MV-4-11 (cell line): ENCODE measurements at places on chromosomes 7 and 10.

GRCh38 chr10:9681655-9682054 is 1336.0 kb upstream of the CELF2 start:
- no peak for DNase-seq

GRCh38 chr7:88666626-88667025 is 92.9 kb upstream of the ZNF804B start:
- no peak for DNase-seq

DNA sequence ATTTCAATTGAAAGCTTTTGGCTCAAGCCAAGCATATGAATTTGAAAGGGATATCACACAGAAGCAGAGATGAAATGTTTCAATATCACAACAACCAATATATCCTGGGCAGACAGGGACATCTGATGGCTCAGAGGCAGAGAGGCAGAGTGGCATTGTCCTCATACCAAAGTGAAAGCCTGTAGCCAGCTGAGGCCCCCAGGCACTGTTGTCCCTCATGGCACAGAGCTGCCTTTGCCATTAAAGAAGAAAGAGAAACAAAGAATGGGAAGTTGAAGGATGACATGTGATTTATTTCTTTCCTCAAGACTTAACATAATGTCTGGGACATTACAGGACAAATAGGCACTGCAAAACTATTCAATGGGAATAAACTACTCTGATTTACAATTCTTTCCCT is 504.3 kb upstream of the PCDH15 start:
- no peak for DNase-seq

- no peak for DNase-seq
Measured at GRCh38 chr10:124997771-124998623, 56.1 kb downstream of the ZRANB1 start.

- DNase-seq: no peak
Measured at GRCh38 chr10:62858364-62858763, 42.2 kb upstream of the EGR2 start.

DNA sequence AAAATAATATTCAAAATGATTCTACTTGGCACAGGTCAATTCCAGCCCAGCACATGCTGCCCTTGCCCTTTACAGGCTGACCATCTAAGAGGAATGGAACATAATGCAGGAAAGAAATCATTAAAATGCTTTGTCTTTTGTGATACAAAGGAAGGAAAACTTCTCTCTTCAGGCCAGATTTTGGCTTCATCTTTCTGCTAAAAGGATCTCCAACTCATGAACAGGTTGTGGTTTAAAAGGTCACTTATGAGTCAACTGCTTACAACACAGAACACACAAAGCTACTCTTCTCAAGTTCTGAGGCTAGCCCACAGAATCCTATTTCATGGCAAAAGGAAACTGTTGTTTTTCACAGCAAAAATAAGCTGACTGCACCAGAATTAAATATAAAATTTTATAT is 197.1 kb downstream of the DOCK4 start:
- DNase-seq: peak; percentile 11

- no peak for DNase-seq
Measured at GRCh38 chr10:110323503-110323902, 18.8 kb upstream of the SMNDC1 start.

GRCh38 chr10:84607523-84607922 is 279.1 kb downstream of the CCSER2 start:
- no peak for DNase-seq

DNA sequence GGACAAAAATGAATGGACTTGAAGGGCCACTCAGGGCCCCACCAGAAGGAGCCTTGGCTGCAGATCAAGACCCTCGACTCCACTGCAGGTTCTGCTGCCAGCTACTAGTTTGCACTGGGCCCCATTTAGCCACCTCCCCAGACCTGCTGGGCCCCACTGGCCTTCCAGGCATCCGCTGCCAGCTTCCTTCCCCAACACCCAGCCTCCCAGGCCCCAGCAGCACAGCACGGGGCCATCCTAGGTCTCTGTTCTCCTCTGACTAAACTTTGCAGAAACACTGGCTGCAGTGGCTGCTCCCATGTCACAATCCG is 277.4 kb upstream of the KLF14 start:
- peak; percentile 67 for DNase-seq

GRCh38 chr7:43944286-43944685 is 18.1 kb downstream of the UBE2D4 start:
- DNase-seq: no peak

DNA sequence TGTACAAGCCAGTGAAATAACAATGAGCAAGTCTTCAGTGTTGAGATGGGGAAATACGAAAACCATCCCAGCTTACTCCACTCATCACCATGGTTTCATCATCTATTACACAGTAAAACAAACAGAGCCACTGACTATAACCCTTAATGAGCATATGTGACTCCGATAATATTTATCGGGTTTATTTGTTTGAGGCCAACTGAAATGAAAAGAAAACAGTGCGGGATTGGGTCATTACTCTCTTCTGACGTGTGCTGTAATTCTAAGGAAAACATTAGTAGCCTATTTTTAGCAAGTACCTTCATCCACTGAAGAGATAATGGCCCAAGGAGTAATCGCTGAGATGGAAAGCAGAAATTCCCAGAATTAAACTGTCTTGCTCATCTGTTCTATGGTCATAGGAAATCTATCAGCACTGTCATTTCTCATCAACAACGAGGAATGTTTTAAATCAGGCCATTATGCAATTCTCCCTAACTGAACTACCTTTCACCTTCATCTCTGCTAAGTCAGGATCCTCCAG is 716.5 kb downstream of the INHBA start:
- DNase-seq: no peak

DNA sequence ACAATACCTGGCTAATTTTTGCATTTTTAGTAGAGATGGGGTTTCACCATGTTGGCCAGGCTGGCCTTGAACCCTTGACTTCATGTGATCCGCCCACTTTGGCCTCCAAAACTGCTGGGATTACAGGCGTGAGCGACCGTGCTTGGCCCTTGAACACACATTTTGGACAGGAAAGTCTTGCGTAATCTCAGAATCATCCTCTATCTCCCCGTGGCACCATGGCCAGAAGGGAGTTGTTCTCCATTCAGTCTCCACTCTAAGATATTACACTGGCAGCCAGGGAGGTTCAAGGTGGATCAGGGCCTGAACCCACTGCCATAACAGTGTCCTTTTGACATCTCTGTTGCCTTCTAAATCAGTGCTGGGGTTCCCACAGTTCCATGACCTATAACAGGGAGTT is 29.2 kb upstream of the GALNTL5 start:
- DNase-seq: peak; percentile 18

DNA sequence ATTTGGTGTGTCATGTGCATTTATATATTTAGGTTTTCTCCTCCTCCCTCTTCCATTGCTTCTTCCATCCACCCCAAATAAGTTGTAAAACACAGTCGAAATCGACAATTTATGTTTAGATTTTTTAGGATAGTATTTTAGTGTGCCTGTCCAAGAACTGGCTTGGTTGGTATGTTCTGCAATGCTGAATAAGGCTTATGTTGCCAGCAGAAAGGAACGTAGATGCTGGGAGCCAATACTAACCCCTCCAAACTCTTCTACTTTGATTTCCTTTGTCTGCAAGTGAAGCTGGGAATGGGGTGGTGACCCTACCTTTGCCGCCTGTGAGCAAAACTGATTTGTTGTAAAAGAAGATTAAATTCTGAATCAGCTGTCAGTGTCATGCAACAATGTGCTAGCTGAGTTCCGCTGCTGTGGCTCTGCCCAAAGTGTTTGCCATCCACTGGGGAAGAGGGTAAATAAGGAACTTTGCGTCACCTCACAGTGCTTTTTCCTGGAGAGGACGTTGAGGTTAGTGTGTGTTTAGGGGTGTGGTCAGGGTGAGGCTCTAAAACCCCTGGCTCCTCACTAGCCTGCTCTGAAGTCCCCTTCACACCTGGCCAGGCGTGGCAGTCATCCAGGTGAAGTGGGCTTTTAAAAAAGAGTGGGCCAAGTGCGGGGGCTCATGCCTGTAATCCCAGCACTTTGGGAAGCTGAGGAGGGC is 44.4 kb downstream of the TACC2 start:
- peak; percentile 18 for DNase-seq

DNA sequence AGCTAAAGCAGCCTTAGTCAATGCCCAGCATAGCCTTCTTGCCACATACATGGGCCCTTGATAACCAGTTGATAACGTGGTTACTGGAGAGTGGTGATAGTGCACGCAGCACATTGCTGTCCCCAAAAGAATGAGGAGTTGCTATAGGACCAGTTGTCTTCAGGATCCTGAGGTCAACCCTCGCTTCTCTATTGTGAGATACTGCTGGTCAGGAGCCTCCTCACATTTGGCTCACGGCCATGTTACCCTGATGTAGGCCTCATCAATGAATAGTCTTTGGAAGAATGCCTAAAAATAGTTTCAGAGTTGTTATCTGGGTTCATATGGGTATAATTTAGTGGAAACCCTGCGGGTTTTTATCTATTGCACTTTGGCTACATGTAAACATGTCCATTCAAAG is 230.7 kb downstream of the VTI1A start:
- DNase-seq: no peak

GRCh38 chr10:114925587-114926586 is 12.1 kb upstream of the TRUB1 start:
- DNase-seq: peak; percentile 47

DNA sequence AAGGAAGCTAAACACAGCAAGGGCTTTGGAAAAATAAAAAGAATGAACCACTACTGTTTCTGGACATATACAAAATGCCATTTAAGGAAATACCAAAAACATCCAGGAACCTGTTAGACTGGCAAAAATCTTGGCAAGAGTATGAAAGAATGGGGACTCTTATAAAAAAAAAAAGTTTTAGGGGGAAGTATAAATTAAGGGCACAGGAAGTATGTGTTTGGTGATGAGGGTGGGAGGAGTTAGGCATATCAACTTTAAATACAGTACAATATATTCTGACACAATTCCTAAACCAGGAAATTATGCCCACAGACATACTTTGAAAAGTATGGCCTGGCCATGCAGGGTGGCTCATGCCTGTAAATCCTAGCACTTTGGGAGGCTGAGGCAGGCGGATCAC is 74.2 kb downstream of the WAPL start:
- DNase-seq: peak; percentile 43

GRCh38 chr7:23530405-23530804 is 1.4 kb downstream of the TRA2A start:
- peak; percentile 14 for DNase-seq

DNA sequence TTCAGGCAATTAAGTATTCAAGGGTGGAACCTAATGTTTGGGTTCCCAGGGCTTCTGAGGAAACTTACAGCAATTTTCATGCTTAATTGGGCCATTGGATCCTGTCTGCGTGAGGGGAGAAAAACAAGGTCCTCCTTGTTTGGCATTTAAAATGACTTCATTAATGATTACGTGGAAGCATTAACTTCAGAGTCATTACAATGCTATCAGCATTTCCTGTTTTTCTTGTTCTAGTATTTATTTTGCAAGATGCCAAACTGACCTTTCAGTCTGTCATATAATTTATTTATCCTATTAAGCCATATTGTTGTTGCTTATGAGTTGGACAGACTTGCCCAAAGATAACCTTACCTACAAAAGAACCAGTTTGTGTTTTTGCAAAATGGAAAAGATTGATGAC is 324.1 kb upstream of the LRRN3 start:
- no peak for DNase-seq

DNA sequence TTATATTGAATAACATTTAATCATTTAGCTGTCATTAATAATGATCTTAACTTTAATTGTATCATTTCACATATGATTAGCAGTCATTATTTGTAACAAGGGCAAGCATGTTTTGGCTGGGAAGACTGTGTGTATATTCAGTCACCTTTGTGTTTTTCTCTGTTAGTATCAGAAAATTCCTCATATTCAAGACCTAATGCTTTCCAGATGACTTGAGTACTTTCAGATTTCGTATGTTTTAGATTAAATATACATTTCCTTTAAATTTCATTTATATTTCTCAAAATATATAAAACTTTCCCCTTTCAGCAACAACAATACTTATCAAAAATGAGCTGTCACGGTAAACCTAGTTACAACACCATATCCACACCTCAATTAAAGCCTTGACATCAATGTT is 6.3 kb upstream of the CACNA2D1 start:
- DNase-seq: no peak

GRCh38 chr10:103651783-103652476 is 158.4 kb downstream of the NEURL1 start:
- DNase-seq: no peak

GRCh38 chr7:95952851-95953250 is 180.5 kb downstream of the DYNC1I1 start:
- DNase-seq: no peak

GRCh38 chr10:132170561-132171361 is 16.0 kb upstream of the DPYSL4 start:
- no peak for DNase-seq

GRCh38 chr7:48017674-48018073 is 11.2 kb downstream of the SUN3 start:
- no peak for DNase-seq

DNA sequence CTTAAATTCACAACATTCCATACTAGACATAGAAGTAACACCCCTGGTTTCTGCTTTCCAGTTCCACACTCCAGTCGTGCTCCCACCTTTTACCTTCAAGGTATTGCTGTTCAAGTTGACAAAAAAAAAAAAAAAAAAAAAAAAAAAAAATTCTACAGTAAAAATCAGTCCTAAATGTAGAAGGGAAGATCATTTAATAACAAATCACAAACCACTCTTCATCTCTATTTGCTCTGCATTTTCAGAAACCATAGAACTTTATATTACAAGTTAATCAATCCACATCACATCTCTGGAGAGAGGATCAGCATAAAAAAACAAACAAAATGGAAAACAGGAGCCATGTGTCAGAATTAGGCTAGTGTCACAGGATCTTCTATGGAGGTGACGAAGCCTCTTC is 206.3 kb upstream of the KLF14 start:
- no peak for DNase-seq

- no peak for DNase-seq
Measured at GRCh38 chr10:62106929-62107519, 161.6 kb downstream of the RTKN2 start.

GRCh38 chr7:120732256-120732655 is 125.7 kb downstream of the TSPAN12 start:
- DNase-seq: no peak

GRCh38 chr10:73814896-73815718 is 3.7 kb upstream of the NDST2 start:
- peak; percentile 13 for DNase-seq

GRCh38 chr10:130471486-130471885 is 335.3 kb downstream of the GLRX3 start:
- DNase-seq: no peak

- no peak for DNase-seq
Measured at GRCh38 chr7:54145716-54146115, 396.5 kb upstream of the VSTM2A start.

- no peak for DNase-seq
Measured at GRCh38 chr7:127893547-127893946, 137.7 kb downstream of the LRRC4 start.
